ENCODE measurements at places on chromosomes 7 and 10.

DNA sequence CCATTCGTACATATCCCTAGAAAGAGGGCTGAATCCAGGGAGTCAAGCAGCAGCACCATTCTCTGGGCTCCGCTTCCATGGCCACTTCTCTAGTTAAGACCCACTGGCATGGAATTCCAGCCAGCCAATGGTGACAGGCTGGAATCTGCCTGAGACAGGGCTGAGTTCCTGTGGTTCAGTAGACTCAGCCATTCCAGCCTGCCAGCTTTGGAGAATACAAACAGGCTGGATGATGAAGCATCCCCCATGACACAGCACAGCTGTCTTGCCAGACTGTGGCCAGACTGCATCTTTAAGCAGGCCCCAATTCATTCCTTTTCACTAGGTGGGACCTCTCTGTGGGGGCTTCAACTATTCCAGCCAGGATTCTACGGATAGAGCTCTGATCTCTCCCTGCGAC, 329.6 kb downstream of the XPNPEP1 start:
- DNase-seq = no peak

- DNase-seq = no peak
Measured at GRCh38 chr10:92829042-92829785, 19.1 kb upstream of the EXOC6 start.

GRCh38 chr10:92187101-92187500, 103.8 kb downstream of the CPEB3 start:
- DNase-seq = no peak

DNA sequence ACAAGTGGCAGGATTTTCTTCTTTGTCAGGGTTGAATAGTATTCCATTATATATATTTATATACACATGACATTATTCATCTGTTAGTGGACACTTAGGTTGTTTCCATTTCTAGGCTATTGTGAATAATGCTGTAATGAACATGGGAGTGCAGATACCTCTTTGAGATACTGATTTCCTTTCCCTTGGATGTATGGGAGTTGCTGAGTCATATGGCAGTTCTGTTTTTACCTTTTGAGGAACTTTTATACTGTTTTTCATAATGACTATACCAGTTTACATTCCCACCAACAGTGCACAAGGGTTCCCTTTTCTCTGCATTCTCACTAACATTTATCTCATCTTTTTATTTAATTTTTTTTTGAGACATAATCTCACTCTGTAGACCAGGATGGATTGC, 1.8 kb upstream of the CLCN1 start:
- DNase-seq = no peak

DNA sequence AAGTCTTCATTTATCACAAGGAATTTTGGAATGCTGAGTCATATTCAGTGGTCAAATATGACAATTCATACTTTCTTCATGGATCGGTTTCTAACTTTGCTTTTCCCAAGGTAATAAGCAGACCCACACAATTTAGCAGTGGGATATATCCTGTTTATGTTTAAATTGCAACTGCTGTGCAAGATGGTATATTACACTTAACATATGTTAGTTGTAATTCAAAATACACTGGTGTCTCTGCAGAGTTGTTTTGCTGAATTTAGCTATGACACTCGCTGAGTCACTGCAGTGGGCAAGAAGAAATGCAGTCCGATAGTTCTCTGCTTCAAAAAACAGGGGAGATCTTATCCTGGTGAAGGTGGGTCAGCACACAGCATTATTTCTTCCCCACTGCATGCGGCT, 194.8 kb upstream of the PTN start:
- DNase-seq = peak; percentile 89

- no peak for DNase-seq
Measured at GRCh38 chr10:17585016-17585415, 32.2 kb downstream of the HACD1 start.

- peak; percentile 93 for DNase-seq
Measured at GRCh38 chr7:106064771-106065574, 47.1 kb downstream of the SYPL1 start.

DNA sequence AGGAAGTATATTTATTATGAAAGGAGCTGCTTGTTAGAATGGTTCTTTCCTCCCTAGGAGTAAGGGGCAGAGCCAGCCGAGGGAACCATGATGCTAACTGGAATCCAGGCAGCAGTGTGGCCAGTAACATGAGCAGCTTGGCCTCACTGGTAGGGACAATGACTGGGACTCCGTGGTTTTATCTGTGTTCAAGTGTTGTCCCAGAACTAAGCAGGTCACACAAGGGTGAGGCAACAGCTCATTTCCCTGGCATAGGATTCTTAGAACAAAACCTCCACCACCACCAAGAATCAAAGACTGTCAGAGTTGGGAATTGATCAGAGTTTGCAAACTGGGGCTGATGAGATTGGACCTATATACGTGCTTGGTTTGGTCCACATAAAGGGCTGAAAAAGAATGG, 138.9 kb upstream of the COBL start:
- no peak for DNase-seq

DNA sequence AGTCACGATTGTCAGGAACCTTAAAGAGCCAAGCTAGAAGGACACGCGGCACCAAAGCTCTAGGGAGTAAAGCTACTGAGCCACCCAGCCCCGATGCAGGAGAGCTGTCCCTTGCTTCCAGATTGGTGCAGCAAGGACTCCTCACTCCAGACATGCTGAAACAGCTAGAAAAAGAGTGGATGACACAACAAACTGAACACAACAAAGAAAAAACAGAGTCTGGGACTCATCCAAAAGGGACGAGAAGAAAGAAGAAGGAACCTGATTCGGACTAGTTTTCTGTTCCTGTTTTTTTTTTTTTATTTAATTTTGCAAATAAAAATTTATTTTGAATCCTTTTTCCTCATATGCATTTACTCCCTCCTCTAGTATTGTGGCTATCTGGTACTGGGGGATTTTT, 11.4 kb upstream of the HKDC1 start:
- DNase-seq = no peak

- no peak for DNase-seq
Measured at GRCh38 chr7:6273380-6273837, 985 bp upstream of the CYTH3 start.

GRCh38 chr10:4527281-4527970, 298.6 kb upstream of the AKR1E2 start:
- peak; percentile 58 for DNase-seq

DNA sequence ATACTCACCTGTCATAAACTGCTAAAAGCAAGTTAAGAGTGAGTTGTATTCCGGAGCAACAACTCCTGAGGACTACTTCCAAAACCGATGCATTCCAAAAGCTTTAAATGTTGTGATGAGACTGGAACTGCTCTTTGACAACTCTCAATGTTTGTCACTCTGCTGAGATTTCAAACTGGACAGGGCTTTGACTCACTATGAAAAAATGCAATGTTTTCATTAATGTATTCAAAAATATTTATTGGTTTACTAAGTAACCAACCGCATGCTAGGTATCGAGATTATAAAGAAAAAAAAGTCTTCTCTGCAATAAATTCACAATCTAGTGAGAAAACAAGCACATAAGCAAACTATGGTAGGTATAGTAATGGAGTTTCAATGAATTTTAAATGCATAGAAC, 107.9 kb upstream of the GNAI1 start:
- DNase-seq = no peak

Measured in astrocyte of the spinal cord (primary cell).